Stimulated activated CD4-positive, alpha-beta T cell treated with anti-CD3 and anti-CD28 coated beads, Interleukin-4, amount 100 ng/mL, for 48 hours (primary cell): ENCODE measurements at places on chromosomes 11 and 22.

GRCh38 chr22:37233751-37234631 is 10.1 kb downstream of the RAC2 start:
- no peak for DNase-seq

- peak; percentile 88 for DNase-seq
Observed at GRCh38 chr11:64340671-64341335, 799 bp downstream of the CCDC88B start.

GRCh38 chr22:43897751-43898261 is 6.0 kb upstream of the PNPLA5 start:
- DNase-seq: peak; percentile 22

- no peak for DNase-seq
Observed at GRCh38 chr22:30314915-30315314, 11.8 kb downstream of the TBC1D10A start.

GRCh38 chr11:134466156-134466555 is 54.1 kb upstream of the B3GAT1 start:
- no peak for DNase-seq

- no peak for DNase-seq
Observed at GRCh38 chr11:84390441-84391078, 1104.4 kb upstream of the CCDC90B start.

- no peak for DNase-seq
Observed at GRCh38 chr22:27129266-27129665, 471.9 kb downstream of the MIAT start.

GRCh38 chr22:47392729-47393128 is 630.3 kb downstream of the TBC1D22A start:
- DNase-seq: no peak

GRCh38 chr11:46463701-46464421 is 72.3 kb upstream of the CHRM4 start:
- no peak for DNase-seq

GRCh38 chr11:27563201-27563600 is 56.6 kb upstream of the LIN7C start:
- DNase-seq: no peak

DNA sequence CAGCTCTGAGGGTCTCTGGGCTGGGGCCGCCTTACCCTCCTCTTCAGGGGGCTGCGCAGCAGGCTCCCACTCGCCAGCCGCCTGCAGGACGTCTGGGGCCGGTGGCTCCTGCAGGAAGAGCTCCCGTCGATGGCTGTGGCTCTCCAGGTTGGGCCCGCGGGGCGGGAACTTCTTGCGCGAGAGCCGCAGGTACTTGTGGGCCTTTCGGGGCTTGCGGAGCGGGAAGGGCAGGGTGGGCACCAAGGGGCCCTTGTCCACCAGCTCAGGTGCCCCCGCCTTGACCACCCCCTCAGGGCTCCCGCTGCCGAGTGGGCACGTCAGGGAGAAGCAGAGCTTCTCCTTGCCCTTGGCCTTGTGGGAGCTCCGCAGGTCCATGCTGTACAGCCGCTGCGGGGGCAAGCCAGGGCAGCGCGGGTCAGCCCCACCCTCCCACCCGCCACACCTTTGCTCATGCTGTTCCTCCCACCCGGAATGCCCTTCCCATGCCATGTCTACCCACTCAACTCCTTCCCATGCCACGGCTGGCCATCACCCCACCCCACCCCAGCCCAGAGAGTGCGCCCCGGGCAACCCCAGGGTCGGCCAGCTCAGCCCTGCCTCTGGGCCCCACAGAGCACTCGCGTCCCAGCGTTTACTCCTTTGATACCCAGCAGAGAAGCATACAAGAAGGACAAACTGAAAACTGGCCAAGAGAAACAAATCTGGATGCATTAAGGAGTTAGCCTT is 18.0 kb downstream of the CBX7 start:
- DNase-seq: no peak

DNA sequence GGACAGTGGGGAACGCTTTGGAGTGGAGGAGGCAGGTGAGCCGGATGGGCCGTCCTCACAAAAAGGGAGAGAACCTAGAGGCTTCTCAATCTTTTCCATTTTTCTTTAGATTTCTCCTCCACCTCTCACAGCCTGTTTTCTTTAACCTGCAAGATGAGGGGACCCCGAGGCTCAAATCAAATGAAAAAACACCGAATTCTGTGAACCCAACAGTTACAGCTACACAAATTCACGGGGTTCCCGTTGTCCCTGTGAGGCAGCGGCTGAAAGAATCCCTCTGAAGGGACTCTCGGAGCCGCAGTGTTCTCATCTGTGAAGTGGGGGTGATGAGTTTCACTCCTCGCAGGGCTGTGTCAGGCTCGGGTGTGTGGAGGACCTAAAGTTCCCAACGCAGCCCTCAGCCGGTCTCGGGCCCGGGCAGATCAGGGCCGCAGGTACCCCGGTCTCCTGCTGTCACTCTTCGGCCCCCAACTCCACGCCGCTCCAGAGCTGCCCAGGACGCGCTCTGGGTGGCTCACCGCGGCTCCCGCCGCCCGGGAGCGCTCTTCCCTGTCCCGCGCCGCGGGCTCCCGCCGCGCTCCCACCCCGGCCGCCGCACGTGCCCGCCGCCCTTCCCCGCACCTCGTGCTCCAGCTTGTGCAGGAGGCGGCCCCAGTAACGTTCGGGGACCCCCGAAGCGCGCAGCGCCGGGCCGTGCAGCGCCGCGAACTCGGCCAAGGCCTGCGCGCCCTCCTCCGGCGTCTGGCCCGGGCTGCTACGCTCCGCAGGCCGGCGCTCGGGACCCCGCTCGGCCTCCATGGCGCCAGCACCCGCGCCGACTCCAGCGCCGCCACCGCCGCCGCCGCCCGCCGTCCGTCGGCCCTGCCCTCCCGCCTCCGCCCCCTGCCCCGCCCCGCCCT is at the start of gene TTLL12:
TSS of gene TTLL12 (minus strand) at position 863 of the 899 bp plus-strand sequence. CDS start at position 798, 65 bp downstream.
- peak; percentile 49 for DNase-seq

DNA sequence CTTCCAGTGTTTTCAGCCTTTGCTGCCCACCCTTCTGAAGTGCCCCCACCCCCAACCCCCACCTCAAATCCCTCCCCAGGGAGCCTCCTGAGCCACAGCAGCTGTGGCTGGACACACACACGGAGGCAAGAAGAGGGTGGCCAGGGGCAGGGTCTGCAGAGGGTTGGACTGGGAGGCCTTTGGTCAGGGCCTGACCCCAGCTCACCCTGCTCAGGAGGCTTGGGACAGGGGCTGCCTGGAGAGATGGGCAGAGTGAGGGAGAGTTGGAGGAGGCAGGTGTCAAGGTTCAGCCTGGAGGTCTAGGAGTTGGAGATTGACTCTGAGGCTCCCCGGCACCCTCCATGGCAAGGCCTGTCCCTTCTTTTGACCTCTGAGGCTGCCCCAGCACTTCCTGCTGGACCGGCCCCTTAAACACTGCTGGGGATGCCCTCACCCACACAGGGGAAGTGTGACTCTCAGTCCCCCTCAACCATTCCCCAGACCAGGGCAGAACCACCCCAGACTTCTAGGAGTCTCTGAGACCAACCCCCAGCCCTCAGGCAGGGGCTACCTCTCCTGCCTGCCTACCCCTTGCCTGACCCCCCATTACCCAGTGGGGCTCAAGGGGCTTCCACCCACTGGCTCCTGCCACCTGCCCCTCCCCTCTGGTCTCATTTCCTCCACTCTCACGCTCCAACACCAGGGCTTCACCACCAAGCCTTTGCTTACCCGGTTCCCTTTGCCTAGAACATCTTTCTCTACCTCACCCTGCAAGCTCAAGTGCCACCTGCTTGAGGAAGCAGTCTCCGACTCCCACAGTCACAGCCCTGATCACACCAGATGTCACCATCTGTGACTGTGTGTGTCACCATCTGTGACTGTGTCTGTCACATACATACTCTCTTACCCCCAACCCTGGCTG is 8.6 kb downstream of the ARAP1 start:
- DNase-seq: no peak

- DNase-seq: no peak
Observed at GRCh38 chr11:11318461-11318860, 34.6 kb downstream of the CSNK2A3 start.

DNA sequence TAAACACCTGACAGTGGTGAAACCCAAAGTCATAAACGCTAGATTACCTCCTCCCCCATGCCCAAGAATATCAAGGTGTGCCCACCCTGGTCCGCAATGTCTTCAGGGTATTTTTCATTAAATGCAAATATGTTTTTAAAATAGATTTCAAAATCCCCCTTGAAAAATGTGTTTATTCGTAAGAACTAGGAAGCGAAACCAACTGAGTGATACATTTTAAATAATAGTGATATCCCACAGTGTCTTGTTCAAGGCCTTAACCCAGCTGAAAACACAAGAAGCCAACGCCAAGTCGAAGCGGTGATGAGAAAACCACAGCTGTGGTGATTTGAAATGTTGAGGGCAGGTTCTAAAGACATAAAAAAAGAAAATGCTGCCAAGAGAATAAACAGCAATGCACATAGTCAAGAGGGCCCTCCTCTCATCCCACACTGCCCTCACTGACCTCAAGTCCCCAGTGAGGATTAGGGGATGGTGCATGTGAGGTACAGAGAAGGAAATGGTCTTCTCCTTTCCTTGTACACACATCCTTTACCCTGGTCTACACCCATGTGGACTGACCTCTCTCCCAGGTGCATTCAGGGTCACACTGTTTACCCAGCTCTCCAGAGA is 25.5 kb downstream of the KCNJ1 start:
- no peak for DNase-seq

DNA sequence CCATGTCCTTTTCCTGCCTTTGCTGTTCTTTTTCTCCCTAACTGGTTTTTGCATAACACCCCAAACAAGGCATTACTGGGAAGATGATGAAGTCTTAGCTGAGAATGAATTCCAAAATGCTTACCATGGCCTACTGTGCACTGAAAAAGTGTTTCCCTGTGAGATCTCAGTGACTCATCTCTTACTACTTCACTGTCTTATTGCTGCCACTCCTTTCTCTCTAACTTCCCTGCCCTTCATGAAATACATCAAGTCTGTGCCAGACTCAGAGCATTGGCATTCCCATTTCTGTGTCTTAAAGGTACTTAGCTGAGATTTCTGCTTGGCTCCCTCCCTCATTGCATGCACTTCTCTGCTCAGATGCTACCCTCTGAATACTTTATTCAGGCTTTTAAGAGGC is 49.1 kb upstream of the MUC15 start:
- no peak for DNase-seq

DNA sequence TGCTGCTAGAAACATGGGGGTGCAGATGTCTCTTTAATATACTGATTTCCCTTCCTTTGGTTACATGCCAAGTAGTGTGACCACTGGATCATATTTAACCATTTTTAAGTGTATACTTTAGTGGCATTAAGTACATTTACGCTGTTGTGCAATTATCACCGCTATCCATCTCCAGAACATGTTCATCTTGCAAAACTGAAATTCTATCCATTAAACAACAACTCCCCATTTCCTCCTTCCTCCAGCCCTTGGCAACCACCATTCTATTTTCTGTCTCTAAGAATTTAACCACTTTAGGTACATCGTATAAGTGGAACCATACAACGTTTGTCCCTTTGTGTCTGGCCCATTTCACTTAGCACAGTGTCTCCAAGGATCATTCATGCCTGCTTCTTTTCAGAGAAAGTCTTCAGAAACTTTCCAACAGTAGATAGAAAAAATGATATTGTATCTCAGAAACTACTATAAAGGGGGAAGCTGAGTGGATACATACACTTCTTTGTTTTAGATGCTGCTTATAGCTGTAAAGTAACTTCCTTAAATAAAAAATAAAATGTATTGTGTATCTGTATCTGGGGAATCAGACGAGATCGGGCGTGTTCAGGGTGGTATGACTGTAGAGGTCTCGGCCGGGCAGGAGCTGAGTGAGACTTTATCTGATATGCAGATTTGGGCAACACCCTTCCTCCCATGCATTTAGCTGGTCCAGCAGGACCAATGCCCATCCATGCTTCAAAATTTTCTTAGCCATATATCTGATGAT is 44.6 kb upstream of the ZBED5 start:
- DNase-seq: no peak

DNA sequence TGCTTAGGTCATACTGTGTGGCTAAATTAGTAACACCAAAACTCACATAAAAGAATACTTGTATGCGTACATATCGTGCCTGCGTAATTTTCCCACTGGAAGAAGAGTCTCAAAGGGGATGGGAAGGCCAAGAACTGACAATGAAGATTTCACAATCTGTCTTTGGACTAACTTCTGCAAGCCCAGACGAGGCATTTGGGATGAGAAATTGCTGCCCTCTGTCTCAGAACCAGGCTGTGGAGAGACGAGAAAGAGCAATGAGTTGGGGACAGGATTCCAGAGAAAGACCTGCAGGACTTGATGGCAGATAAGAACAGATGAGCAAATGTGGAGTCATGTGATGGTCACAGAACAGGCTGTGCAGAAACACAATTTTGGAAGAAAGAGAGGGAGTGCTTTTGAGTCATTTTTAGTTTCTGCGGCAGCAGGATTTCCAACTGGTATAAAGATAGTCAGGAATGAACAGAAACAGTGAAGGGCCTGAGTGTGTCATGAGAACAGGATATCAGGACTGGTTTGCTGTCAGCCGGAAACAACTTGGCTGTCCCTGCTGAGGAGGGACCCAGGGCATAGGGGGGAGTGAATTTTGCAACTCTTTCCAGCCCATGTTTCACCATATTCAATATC is 82.7 kb upstream of the CTSC start:
- DNase-seq: no peak

GRCh38 chr11:69515271-69516245 is 34.1 kb downstream of the LINC01488 start:
- DNase-seq: no peak

DNA sequence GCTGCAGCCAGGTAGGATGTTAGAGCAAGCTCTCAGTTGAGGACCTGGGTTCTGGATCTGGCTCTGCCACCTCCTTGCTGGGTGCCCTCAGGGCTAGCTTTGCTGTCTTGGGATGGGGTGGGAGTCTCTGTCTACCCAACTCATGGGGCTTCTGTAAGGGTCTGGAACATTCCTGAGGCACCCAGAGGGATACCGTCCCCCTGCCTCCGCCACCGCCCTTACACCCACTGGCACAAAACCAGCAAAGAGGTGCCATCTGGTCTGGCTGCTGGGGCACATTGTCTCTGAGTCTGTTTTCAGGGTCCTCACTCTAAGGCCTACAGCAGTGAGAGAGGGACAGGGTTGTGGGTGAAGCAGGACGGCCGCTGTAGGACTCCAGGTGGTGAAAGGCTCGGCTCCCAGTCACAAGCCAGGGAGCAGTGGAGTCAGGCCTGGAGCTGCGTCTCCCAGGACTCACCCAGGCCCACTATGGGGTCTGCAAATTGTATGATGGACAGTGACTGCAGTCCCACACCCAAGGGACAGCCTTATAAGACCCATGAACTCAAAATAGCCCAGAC is 84.9 kb downstream of the MORC2 start:
- DNase-seq: no peak

- DNase-seq: no peak
Observed at GRCh38 chr22:46008291-46008690, 31.3 kb upstream of the WNT7B start.

DNA sequence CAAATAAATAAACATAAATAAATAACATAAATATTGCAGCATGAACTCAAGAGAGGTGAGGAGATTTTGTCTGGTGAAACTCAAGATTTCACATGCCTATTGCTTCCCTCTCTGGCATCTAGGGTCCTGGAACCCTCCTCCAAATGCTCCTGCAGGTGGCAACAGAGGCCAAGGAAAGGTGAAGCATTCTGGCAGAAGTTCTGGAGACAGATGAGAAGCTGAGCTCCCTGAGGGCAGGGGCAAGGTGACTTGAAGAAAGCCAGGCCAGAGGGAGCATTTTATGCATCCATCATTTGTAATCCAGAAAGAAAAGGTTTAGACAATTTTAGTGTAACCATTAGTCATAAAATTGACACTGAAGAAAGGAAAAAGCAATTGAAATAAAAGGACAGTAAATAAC is 64.9 kb downstream of the ENDOD1 start:
- DNase-seq: peak; percentile 49
